ENCODE measurements at places on chromosomes 5 and 9.

DNA sequence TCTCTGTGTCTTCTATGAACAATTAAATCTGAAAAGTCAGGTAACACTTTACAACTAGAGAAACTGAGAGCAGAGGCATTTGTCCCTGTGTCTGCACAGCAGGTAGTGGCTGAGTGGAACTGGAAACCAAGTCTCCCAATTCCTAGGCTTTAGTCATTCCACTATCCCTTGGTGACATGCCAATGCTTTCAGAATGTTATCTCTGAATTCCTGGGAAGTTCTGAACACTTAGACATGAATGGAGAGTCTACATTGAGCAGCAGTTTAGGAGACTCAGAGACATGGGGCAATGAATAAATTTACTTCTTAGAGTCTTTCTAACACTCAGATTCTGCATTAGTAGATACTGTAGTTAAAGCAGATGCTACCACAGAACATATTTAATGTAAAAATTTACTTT lies 94.8 kb upstream of the APC start:
- DNase-seq: no peak

DNA sequence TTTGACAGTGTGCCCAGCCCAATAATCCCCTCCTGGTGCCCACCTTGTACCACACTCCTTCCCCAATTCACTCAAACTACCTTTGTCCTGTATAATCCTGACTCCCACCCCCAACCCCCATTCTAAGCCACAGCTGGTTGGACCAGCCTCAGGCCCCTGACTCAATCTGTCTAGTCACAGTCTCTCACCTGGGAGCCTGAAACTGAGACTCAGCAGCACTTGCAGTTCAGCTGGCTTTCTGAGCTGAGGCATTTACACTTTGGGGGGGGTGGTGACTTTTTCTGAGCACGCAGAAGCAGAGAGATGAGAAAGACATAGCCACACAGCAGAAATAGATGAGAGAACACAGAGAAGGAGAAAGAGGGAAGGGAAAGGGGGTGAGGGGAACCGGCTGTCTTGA lies 247.3 kb downstream of the MAN2A1 start:
- no peak for DNase-seq

DNA sequence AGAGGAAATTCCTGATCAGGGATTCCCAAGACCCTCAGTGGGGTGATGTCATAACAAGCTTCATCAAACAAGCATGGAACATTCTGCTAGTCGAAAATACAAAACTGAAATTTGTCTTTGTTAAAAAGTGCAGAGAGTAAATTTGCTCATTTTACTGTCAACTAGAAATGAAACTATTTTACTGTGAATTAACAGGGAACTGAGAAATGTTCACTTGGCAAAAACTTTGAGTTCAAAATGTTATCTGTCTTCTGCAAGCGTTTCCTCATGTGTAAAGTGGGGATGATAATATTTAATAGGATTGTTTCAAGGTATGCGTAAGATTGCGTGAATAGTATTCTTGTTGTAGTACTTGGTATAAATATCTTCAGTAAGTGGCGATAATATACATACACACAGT lies 45.4 kb downstream of the ALDH1A1 start:
- DNase-seq: no peak

GRCh38 chr9:75921391-75922127 lies 31.1 kb downstream of the PCSK5 start:
- no peak for DNase-seq

DNA sequence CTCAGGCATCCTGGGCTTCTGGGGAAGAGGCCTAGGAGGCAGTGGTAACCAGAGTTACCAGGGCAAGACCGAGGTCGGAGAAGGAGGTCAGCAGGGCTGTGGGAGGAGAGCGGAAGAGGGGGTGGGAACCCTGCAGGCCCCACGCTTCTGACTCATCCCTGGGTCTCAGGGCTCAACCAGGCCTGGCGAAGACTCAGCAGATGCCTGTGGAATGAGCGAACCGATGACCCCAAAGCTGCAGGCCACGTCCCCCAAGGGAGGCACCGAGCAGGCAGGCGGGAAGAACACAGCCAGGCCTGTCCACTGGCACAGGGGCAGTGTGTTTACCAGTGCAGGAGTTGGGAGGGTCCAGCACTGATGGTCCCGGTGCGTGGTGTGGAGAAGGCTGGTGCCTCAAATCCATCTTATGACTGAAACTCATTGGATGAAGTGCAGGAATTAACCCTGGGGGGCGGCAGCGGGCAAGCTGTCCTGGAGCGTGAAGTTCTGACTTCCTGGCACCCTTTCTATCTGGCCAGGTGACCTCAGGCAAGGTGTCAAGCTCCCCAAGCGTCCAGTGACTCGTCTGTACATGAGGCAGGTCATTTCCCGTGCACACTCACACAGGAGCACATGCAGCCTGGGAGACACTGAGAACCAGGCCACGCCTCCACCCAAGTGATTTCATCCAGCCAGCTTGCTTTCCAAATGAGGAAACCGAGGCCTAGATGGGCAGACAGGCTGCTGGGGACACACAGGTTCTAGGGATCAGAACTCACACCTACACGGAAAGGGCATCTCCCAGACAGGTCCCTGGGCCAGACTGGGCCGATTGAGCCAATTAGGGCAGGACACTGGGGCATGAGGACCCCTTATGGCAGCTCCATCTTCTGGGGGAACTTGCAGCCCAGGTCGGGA lies 69.1 kb downstream of the ADAMTS2 start:
- no peak for DNase-seq

DNA sequence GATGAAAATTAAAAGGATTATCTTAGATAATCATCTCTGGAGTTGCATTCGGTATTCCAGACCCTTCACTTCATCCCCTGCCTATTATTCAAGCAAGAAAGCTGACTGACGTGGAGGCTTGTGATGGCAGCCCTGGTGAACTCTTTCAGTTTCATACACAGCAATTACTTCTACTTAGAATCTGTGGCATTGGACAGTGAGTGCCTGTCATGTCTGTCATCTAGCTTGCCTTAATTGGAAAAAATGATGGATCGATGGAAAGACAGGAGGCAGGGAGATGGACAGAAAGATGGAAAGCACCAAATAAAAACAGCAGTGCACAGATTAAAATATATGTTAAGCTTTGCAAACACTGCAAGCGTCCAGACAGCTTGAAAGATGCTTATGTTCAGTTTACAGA lies 1371.0 kb upstream of the CDH6 start:
- DNase-seq: no peak

DNA sequence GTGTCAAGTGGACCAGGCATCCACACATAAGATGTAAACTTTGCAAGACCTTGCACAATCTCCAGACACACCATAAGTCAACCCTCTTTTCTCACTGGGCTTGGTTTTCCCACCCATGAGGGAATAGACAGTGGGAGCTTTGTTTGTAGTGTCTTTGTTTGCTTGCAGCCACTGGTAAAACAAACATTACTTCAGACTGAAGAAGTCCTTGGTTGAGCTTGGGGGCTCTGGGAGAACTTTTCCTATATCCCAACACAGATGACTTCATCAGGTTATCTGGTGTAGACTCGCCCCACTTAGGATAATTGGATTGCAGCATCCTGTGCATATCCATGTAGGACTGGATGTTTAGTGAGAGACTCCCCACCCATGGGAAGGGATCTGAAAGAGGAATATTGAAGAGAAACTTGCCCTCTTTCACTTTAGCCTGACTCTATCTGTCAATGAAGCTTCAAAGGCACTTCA lies 11.5 kb upstream of the ADGRV1 start:
- DNase-seq: no peak

- no peak for DNase-seq
Observed at GRCh38 chr9:90420768-90421513, 221.7 kb downstream of the DIRAS2 start.

DNA sequence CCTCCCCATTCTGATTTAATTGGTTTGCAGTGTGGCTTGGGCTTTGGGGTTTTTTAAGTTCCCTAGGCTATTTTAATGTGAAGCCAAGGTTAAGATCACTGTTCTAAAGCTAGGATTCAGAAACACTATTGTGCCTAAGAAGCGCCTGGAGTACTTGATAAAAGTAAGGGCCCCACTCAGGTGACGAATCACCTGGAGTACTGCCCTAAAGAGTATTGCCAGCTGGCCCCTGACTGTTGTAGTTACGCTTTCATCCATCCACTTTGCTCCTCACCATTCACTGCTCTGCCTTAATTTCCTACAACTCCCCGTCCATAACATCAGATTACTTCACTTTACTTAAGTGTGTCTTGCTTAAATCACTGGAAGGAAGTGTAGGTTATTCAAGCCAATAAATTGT lies 119.3 kb downstream of the CD180 start:
- DNase-seq: no peak

- no peak for DNase-seq
Observed at GRCh38 chr5:127891942-127892341, 188.8 kb downstream of the CCDC192 start.

GRCh38 chr9:36471359-36471758 lies 71.3 kb upstream of the RNF38 start:
- DNase-seq: no peak

DNA sequence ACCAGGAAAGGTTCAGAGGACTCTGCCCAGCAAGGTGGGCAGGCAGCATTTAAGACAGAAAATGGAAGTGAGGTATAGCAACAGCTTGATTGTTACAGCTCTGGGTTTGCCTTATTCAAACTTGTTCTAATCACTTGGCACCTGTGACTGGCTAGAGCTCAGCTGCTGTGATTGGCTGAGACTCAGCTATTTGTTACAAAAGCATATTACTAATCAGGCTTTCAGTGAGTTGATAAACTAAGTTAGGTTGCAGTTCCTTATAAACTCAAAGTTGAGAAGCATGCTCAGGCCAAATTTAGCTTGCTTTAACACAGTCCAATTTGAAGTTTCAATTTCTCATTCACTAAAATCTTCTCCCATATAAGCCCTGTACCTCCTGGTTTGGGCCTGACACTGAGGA lies 56.3 kb downstream of the GDA start:
- DNase-seq: no peak

DNA sequence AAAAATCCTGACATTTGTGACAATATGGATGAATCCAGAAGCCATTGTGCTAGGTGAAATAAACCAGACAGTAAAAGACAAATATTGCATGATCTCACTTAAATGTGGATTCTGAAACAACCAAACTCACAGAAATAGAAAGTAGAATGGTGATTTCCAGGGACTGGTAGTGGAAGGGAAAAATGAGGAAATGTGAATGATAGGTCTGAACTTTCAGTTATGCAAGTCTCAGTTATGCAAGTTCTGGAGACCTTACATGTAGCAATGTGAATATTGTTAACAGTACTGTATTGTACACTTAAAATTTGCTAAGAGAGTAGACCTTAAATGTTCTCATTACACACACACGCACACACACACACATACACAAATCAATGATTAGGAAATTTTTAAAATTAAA lies 84.9 kb downstream of the SLCO4C1 start:
- no peak for DNase-seq

- DNase-seq: no peak
Observed at GRCh38 chr5:106393276-106393675, 1277.5 kb downstream of the EFNA5 start.

- no peak for DNase-seq
Observed at GRCh38 chr5:168776070-168776469, 196.9 kb upstream of the PANK3 start.

GRCh38 chr9:20307621-20308020 lies 314.7 kb downstream of the MLLT3 start:
- no peak for DNase-seq

- DNase-seq: no peak
Observed at GRCh38 chr5:39709032-39709431, 284.3 kb upstream of the DAB2 start.

GRCh38 chr9:114153761-114154599 lies 1.4 kb upstream of the COL27A1 start:
- no peak for DNase-seq
